Psoas muscle (tissue), 8 donors: ENCODE measurements at places on chromosomes 3 and 15. TPM values are rescaled to one million over a fixed set of nuclear protein-coding genes. Genes with fewer than 3 reads are reported as not detected.

NPAP1 gene
- not detected for polyA plus RNA-seq

SLC12A6 gene
- 5.3 TPM for polyA plus RNA-seq

FANCD2OS gene
- not detected for polyA plus RNA-seq

TMEM212 gene
- not detected for polyA plus RNA-seq

GOLGA8M gene
- polyA plus RNA-seq: not detected

NEK10 gene
- polyA plus RNA-seq: 4.1 TPM

MRAS gene
- polyA plus RNA-seq: 43.8 TPM

SLC28A2 gene
- polyA plus RNA-seq: 0.01 TPM

ITGA11 gene
- 0.49 TPM for polyA plus RNA-seq
